ENCODE measurements at places on chromosomes 6 and 20. TPM values are rescaled to one million over a fixed set of nuclear protein-coding genes. Genes with fewer than 3 reads are reported as not detected.

The FAM135A gene
- 82.2 TPM for total RNA-seq

The MCM3 gene
- 11.6 TPM for total RNA-seq

The CCN6 gene
- not detected for total RNA-seq

The RGS17 gene
- total RNA-seq: 4.7 TPM

The SRMS gene
- total RNA-seq: 0.79 TPM

The WFDC10B gene
- not detected for total RNA-seq

The UNC5CL gene
- 0.26 TPM for total RNA-seq

The SPEF1 gene
- total RNA-seq: not detected
